ENCODE measurements at places on chromosomes 4 and X.

- no peak for DNase-seq
- no peaks in the 10 kb centered on the region for H3K36me3 ChIP-seq
- H3K4me3 ChIP-seq, result no peak overlapping the region
- H3K27ac ChIP-seq, result no peak overlapping the region
- H3K4me1 ChIP-seq, result no peaks in the 10 kb centered on the region
- no peaks in the 10 kb centered on the region for H3K27me3 ChIP-seq
Observed at GRCh38 chr4:16270454-16271328, 44.4 kb upstream of the TAPT1 start.

DNA sequence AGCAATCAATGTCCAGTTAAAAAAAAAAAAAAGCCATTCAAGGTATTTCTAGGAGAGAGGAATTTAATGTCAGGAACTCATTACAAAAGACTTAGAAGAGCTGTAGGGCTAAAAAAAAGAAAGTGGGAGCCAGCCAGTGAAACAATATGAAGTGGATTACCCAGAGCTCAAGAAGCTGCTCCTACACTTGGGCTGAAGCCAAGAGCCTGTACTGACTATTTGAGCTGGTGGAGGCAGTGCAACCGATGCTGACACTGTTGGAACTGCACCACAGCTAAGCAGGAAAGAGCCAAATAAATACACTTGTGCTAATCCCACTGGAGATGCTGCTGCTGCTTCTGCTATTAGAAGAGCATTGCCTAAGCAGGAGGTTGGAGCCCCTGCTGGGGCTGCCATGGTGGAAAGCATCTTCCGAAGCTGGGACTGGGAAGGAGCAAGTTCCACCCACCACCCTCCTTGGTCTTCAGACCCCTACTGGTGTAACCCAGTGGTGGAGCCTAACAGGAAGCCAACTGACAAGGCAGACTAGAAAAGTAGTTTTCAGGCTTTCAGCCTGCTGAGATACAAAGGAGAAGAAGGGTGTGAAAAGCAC, 65.4 kb downstream of the CXXC4 start:
- no peak overlapping the region for H3K27ac ChIP-seq
- H3K36me3 ChIP-seq, result no peaks in the 10 kb centered on the region
- no peaks in the 10 kb centered on the region for H3K4me1 ChIP-seq
- H3K4me3 ChIP-seq, result no peak overlapping the region
- no peaks in the 10 kb centered on the region for H3K27me3 ChIP-seq

DNA sequence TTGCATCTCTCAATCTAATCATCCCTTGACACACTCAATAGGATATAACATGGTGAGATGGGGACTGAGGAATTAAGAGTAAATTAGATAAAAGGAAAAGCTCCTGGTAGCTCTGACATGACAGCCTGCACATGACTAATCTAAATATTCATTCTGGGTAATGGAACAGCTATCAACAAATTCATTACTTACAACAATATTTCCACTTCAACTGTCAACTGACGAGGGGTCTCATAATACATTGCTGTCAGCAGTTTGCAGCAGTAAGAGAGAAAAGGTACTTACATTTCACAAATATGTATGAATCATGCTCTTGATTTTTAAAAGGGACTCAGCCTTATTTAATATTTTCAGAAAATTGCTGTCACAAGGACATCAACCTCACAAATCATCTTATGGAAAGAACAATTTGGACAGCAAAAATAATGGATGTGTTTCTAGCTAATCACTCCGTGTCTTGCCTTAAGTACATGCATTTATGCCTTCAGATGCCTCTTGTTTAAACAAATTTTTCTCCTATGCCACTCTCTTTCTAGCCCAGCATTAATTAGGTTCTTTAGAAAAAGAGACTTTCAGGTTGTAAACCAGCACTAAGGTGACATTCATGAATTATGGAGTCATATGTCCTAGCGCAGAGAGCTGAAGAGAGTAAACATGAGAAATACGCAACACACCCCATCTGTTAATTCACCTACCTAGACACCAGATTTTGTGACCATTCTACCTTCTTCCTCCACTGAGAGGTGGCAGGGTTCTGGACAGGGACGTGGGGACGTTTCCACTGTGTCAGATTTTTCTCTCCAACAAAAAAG, 99.6 kb upstream of the TMEM150C start:
- DNase-seq, result no peak
- H3K27me3 ChIP-seq, result peaks cover 5% of the 10 kb centered on the region
- H3K27ac ChIP-seq, result no peak overlapping the region
- no peaks in the 10 kb centered on the region for H3K4me1 ChIP-seq
- H3K4me3 ChIP-seq, result no peak overlapping the region

- no peaks in the 10 kb centered on the region for H3K27me3 ChIP-seq
- no peaks in the 10 kb centered on the region for H3K36me3 ChIP-seq
- H3K4me3 ChIP-seq, result no peak overlapping the region
- no peaks in the 10 kb centered on the region for H3K4me1 ChIP-seq
- no peak for DNase-seq
- H3K27ac ChIP-seq, result no peak overlapping the region
Observed at GRCh38 chr4:63169836-63170235, 1239.4 kb downstream of the TECRL start.

GRCh38 chr4:118173126-118173525, 138.8 kb downstream of the NDST3 start:
- H3K4me3 ChIP-seq, result no peak overlapping the region
- no peak overlapping the region for H3K27ac ChIP-seq
- DNase-seq, result no peak
- peaks cover 32% of the 10 kb centered on the region for H3K4me1 ChIP-seq
- no peaks in the 10 kb centered on the region for H3K27me3 ChIP-seq

- no peaks in the 10 kb centered on the region for H3K36me3 ChIP-seq
- no peak overlapping the region for H3K27ac ChIP-seq
- DNase-seq, result no peak
- H3K27me3 ChIP-seq, result peaks cover 5% of the 10 kb centered on the region
- no peaks in the 10 kb centered on the region for H3K4me1 ChIP-seq
- H3K4me3 ChIP-seq, result no peak overlapping the region
Observed at GRCh38 chrX:74117962-74118902, 185.7 kb upstream of the ZCCHC13 start.
